GM12878 (cell line): ENCODE measurements at places on chromosomes 3 and 15. TPM values are rescaled to one million over a fixed set of nuclear protein-coding genes. Genes with fewer than 3 reads are reported as not detected.

DNA sequence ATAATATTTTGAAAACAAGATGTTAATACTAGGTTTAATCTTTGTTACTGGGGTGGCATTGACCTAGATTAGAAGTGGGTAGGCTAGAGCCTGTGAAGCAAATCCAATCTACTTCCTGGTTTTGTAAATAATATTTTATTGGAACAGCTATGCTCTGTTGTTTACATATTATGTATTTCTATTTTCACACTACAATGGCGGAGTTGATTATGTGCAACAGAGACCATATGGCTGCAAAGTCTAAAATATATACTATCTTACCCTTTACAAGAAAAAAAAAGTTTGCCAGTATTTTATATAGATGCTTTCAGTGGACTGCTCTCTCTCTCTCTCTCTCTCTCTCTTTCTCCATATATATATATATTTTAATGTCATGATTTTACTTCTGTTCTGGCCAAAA is 244.2 kb downstream of the NLGN1 start:
- H3K4me3 ChIP-seq = no peak overlapping the region
- no peaks in the 10 kb centered on the region for H3K36me3 ChIP-seq
- no peak for DNase-seq
- no peak overlapping the region for H3K27ac ChIP-seq
- H3K27me3 ChIP-seq = no peaks in the 10 kb centered on the region

TUSC7 gene
- not detected in 2 replicates for total RNA-seq

DNA sequence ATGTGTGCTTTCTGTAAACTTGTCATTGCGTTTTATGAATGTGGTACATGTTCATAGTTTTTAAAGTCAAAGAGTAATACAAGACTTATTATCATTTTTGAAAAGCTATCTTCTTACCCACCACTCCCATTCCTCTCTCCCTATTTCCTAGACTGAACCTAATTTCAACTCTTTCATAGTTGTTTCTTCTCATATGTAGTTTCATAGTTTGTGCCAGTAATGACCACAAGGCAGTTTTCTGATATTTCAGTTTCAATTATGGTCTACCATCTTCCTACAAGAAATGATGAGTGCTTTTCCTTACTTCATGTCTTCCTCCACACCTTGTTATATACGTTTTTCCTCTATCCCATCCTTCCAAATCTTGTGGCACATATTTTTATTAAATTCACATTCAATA is 445.0 kb upstream of the GOLIM4 start:
- no peak overlapping the region for H3K27ac ChIP-seq
- no peak for DNase-seq
- no peaks in the 10 kb centered on the region for H3K36me3 ChIP-seq
- H3K27me3 ChIP-seq = no peaks in the 10 kb centered on the region

SLC9C1 gene
- not detected in 2 replicates for total RNA-seq

KLHL25 gene
- 2.5 and 2.7 TPM in 2 replicates for total RNA-seq

DNA sequence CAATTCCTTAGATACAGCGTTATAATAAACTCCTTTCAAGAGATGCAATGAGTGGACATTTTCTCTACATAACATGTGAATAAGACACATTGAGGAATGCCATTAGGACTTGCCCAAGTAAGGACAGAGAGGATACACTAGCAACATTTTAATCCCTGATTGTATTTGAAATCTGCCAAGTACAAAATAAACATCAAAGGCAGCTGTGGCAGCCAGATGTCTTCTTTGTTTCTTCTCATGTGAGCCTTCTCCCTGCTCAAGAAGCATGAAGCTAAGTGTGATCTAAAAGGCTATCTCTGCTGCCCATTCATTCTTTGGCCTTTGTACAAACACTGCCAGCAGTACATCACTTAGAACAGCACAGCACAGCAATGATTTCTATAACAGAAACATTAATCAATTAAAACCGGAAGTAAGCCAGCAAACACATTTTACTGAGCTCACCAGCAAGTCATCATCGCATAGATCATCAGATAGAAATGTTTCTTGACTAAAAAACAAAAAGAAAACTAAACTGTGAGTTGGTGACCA is 364.0 kb downstream of the CNTN6 start:
- no peaks in the 10 kb centered on the region for H3K27me3 ChIP-seq
- H3K36me3 ChIP-seq = no peaks in the 10 kb centered on the region
- H3K4me1 ChIP-seq = no peaks in the 10 kb centered on the region
- H3K27ac ChIP-seq = no peak overlapping the region
- DNase-seq = no peak

MAP1A gene
- total RNA-seq = 0.10 and 0.16 TPM in 2 replicates

ARL14 gene
- not detected in 2 replicates for total RNA-seq
